ENCODE measurements at places on chromosomes 1 and 21.

DNA sequence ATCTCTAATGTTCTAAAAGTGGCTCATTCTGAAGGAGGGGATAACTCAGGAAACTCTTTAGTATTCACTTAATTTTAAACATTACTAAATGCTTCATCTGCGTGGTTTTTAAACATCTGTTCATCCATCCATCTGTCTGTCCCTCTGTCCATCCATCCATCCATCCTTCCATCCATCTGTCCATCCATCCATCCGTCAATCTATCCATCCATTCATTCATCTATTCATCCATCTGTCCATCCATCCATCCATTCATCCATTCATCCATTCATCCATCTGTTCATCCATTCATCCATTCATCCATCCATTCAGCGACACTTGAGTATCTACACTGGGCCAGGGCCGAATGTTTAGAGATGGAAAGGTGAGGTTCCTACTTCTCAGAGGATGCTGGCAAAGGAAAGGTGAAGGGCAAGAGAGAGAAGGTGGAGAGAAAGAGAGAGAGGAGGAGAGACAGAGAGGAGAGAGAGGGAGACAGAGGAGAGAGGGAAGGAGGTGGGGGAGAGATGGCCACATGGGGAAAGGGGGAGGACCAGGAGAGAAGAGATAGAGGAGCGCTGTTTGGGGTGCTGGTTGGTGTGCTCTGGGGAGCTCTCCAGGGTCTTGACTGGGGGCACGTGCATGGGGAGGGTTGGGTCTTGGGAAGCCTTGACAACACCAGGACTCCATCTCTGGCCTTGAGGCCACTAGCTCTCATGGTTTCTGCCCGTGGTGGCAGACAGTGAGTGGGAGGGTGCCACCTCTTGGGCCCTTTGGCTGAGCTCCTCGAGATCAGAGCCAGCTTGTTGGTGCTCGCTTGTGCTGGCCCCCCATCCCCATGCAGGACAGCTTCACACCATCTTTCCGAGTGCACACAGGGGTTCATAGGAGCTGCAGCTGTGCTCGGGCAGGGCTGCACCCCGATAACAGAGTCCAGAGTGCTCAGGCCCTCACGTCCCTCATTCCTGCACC is 45.6 kb downstream of the ABCG1 start:
- DNase-seq: no peak

DNA sequence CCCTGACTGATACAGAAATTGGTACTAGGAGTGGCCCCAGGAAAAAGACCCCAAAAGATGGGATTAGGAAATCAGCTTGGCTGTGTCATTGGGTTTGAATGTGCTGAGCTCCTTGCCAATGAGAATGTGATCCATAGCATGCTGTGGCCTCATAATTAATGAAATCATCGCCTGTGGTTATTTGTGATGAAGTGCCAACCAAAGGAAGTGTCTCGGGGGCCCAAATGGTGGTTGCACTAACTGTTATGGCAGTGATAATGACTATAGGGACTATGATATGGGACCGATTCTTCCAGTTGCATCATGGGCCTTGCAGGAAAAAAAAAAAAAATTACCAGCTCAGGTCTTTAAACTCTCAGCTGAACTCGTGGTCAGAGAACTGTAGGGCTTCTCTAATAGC is 15.4 kb upstream of the ZDHHC18 start:
- DNase-seq: no peak

GRCh38 chr1:176754676-176755075 is 291.7 kb downstream of the PAPPA2 start:
- no peak for DNase-seq

DNA sequence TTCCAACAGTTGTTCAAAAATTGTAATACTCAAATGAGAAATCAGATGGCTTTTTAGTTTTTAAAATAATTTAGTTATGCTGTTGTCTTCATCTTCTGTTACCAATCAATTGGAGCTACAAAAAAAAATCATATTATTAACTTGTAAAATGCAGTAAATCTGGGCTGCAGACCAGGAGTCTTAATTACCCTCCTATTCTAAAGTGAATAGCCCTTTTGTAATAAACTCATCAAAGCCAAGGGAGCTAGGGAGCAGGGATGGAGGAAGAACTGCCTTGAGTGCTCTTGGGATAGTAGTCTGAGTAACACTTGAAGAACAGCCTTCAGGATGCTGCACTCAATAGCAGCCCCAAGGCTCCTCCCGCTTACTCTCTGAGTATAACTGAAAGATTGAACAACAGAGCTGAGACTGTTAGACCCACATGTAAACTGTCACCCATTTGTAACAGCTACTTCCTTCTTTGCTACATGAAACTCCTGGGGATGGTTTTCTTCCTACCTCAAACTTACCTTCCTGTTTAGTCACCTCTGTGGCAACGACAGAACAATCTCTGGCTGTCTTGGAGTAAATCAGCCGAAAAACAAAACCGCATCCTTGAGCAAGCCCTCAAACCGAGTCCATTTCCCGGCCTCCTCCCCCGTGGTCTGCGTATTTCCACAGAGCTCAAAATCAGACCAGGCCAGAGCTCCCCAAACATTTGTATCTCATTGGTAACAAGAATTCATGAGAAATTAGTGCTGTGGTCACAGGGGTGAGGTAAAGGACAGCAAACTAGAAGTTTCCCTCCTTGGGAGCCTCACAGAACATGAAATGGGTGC is 55.9 kb downstream of the CD58 start:
- no peak for DNase-seq

DNA sequence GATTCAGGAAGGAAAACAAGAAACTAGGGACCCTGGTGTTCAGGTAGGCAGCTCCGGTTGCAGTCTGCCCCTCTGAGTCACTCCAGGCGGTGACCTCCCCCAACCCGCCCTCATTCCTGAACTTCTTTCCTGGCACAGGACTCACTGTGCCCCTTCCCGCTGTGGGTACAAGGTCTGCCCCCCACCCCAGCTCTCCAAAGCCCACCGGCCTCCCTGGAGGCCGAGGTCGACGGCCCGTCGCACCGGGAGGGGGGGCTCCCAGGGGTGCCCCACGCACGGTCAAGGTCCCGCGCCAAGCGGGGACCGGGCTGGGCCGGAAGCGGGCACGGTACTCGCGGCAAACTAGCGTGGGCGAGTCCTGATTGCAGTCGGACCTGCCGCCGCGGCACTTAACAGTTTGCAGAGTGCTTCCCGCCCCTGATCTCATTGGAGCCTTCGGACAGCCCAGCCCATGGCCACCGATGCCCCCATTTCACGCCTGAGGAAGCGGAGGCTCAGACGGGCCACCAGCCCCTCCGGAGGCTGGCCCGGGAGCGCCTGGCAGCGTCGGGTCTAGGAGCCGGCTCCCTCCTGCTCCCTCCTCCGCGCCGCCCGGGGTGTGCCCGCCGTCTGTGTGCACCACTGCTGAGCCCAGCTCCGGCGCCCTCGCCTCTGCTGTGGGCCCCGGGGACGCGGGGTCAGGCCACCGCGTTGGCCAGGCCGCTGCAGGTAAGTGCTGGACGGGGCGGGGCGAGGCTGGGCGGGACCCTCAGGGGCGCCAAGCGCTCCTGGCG is at the start of gene GJB3:
GJB3 (plus strand) TSS at position 144 of the 773 bp plus-strand sequence. CDS start 3,549 bp downstream, outside the sequence.
- DNase-seq: no peak

GRCh38 chr1:29828526-29829447 is 592.5 kb downstream of the PTPRU start:
- DNase-seq: no peak
